ENCODE measurements at places on chromosomes 4 and X.

GRCh38 chr4:123599061-123599919, 202.7 kb downstream of the SPRY1 start:
- peak; percentile 25 for DNase-seq

- no peak for DNase-seq
Measured at GRCh38 chrX:40912576-40912975, 172.7 kb upstream of the USP9X start.

DNA sequence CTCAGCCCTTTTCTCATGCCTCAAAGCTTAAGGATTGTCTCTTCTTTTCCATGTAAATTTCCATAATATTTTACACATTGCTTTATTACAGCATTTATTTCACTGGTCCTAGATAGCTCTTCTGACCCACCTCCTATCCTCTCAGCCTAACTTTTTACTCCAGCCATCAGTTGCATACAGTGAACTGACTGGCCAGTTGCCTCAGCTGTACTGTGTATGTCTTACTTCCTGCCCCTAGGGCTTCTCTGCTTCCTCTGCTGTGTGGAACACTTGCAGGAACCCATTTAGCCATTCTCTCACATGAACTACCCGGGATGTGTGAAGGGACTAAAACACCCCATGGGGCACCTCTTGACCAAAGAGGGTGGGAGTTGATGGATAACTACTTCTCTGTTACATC, 18.0 kb downstream of the C4orf33 start:
- no peak for DNase-seq

- DNase-seq, result no peak
Measured at GRCh38 chrX:21989384-21989783, 42.7 kb upstream of the PHEX start.

DNA sequence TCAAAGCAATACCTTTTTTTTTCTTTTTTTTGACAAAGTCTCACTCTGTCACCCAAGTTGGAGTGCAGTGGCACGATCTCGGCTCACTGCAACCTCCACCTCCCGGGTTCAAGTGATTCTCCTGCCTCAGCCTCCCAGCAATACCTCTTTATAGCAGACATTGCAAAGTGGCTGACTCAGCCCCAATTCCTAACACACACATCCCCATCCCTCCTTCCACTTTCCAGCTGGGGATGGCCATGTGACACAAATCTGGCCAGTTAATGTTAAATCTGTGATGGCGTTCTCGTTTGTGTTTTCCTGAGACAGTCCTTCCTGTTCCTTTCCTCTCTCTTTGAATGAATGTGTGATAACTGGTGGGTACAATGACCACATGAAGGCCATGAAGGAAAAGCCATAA, 276.2 kb upstream of the KLF3 start:
- DNase-seq, result no peak

DNA sequence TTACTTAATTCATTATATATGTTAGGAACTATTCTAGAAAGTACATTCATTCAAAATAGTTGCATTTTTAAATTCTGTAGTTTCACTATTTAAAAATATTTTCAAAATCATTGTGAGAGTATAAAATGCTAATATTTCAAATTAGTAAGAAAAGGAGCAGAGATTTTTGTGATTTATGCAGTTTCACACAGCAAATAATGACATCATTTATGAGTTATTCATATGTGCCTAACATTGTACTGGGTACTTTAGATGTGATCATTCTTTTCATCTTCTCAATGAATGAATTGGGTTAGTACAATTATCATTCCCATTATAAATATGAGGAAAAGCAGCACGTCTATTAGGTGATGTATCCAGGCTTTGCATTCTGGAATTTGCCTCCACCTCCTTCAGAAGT, 1451.0 kb upstream of the IGFBP7 start:
- DNase-seq, result no peak

DNA sequence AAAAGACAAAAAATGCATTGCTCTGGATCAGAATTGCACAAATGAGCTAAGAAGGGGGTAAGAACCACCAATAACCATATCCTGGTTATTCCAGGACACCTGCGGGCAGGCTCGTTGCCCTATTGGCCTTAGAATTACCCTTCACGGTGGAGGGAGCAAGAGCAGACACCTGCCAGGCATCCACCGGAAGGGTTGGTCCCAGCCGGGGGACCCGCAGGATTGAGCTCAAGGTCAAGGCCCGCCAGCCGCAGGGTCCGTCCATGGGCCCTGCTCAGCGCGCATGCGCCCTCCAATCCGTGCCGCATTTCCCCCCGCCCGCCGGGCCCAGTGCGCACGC, 575 bp downstream of the SLC25A6 start:
- no peak for DNase-seq

- DNase-seq, result peak; percentile 19
Measured at GRCh38 chrX:8284131-8284530, 113.1 kb upstream of the VCX2 start.

DNA sequence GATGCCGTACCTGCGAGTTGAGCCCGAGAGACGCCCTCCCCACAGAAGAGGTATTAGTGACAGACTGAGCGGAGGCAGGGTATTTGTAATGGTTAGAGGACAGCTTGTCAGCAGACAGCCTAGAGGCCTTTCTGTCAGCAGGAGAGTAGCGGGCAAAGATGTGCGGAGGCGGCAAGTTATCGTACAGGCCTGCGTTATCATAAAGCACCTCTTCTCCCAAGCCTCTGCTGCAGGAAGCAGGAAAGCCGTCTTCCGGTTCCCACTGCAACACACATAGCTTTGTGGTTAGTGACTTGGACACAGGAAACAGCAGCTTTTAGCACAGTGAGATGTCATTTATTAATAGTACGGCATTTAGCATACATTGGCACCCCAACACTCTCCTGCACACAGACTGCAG, 158.3 kb downstream of the AFAP1 start:
- DNase-seq, result no peak

- DNase-seq, result no peak
Measured at GRCh38 chrX:45621376-45622041, 420.8 kb upstream of the DIPK2B start.

GRCh38 chrX:7112071-7112470, 35.4 kb upstream of the STS start:
- DNase-seq, result no peak

DNA sequence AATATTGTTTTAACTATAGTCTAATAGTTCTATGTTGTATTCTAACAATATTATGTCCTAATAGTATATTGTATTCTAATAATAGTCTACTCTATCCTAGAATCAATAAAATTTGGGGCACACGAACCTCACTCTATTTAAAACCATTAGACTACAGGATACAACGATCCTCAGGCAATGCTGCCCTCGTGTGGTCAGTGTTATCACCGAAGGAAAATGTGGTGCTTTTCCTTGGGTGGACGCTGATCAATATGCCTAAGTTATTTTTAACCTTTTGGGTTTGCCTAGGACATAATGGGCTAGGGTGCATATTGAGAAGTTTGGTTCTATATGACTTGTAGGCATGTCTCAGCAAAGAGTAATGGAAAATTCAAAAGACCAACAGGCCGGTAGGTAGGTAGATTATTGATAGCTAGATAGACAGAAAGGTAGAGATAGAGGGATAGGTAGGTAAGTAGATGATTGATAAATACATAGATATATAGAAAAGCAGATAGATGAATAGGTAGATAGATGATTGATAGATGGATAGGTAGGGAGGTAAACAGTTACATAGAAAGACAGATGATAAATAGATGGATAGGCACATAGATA, 75.1 kb downstream of the PRKX start:
- peak; percentile 28 for DNase-seq

DNA sequence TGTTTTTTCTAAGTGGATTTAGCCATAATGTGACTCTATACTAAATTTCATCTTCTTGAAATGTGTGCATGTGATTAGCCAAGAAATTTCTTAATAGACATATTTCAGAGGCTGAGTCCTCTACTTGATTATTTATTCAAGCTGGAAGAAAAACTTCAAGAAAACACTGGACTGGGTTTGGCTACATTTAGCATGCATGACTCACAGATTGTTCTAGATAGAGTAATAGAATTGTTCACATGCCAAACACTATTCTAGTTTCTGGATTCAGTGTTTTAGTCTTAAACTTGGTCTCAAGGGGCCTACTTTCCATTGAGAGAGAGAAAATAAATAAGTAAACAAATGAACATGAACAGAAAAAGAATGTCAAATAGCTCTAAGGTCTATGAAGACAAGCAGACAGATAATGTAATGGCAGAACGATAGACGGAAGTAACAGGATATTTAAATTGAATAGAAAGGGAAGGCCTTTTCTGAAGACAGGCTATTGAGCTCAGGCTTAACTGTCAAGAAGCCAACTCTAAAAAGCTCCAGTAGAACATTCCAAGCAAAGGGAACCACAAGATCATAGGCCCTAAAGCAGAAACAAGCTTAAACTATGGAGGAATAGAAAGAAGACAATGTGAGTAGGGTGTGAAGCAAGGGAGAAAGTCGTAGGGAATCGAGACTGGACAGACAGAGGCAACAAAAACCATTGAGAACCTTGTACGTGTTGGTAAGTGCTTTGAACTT, 104.6 kb downstream of the TMEM144 start:
- no peak for DNase-seq

- no peak for DNase-seq
Measured at GRCh38 chr4:100981447-100982204, 365.7 kb downstream of the PPP3CA start.

GRCh38 chrX:130267956-130268448, 697 bp downstream of the ZNF280C start:
- DNase-seq, result peak; percentile 50

GRCh38 chrX:136635235-136635634, 12.7 kb upstream of the CD40LG start:
- no peak for DNase-seq

- DNase-seq, result peak; percentile 9
Measured at GRCh38 chrX:15549189-15550012, 48.8 kb downstream of the BMX start.

DNA sequence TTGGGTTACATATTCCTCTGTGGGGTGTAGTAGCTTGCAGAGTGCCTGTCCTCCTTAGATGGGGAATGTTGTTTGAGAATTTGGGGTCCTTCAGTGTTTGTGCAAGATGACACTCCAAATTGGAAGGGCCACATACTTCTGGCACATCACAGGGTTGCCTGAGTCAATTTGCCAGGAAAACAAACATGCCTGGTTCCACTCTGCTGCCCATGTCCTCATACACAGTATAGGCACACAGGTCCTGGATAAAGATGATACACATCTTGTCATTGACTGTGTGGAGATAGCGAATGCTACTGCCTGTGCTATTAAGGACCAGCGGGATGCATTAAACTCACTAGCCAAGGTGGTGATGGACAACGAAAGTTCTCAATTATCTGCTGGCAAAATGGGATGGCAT, 11.2 kb upstream of the LAP3 start:
- no peak for DNase-seq

- no peak for DNase-seq
Measured at GRCh38 chr4:180810581-180810980, 1432.6 kb upstream of the TENM3 start.

- DNase-seq, result peak; percentile 6
Measured at GRCh38 chr4:140856621-140857062, 100.5 kb upstream of the TBC1D9 start.

GRCh38 chrX:40012868-40013265, 84.9 kb downstream of the BCOR start:
- peak; percentile 84 for DNase-seq

GRCh38 chr4:172707622-172708021, 461.0 kb upstream of the GALNT7 start:
- DNase-seq, result peak; percentile 78

DNA sequence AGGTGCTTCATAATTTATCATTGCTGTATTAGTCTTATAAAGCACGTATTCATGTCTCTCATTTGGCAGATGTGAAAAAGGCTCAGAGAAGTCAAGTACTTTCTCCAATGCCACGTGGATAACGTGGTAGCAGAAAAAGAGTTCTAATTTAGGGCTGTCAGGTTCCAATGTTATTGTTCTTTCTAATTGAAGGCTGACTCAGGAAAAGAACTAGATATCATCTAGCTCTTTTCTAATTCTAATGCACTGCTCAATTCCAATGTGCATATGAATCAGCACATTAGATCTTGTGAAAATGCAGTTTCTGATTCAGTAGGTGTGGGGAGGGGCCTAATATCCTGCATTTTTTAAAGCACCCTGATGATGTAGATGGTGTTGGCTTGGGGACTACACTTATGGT, 22.8 kb downstream of the AGA start:
- no peak for DNase-seq

- peak; percentile 6 for DNase-seq
Measured at GRCh38 chrX:131763674-131764073, 219.8 kb downstream of the OR13H1 start.

GRCh38 chrX:68490644-68491043, 8.2 kb upstream of the YIPF6 start:
- DNase-seq, result peak; percentile 84

- DNase-seq, result no peak
Measured at GRCh38 chr4:7646384-7647061, 211.8 kb upstream of the PSAPL1 start.

DNA sequence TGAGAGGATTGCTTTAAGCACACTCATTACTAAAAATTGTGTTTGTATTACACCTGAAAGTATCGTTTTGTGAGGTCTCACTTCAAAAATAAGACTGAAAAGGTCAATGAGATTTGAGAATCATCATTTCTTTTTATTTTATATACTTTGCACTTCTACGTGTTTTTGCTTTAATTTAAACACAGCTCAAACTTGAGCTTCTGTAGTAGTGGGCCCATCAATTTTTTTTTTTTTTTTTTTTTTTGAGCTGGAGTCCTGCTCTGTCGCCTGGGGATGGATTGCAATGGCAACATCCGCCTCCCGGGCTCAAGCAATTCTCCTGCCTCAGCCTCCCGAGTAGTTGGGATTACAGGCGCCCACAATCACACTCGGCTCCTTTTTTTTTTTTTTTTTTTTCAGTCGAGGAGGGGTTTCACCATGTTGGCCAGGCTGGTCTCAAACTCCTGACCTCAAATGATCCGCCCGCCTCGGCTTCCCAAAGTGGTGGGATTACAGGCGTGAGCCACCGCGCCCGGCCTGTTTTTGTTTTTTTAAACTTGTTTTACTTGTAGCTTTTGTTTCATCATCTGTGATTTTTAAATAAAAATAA, 1.5 kb downstream of the GSTCD start:
- DNase-seq, result no peak

- DNase-seq, result no peak
Measured at GRCh38 chrX:1294301-1295067, 25.9 kb downstream of the CSF2RA start.

DNA sequence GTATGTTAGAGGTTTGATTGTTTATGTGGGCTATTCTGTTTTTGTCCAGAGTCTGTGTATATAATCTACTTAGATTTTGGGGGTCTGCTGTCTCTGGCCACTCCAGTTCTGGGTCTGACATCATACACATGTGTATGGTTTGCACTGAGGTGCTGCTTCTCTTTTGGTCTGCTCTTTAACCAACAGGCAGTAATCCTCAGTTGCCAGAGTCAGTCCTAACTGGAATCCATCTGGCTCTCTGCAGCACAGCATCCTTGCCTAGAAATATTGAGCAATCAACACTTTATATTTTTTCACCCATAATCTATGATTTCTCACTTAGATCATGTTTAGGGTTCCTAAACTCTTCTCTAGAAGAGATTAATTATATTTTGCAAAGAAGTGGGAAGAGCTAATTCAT, 98.3 kb upstream of the SFRP2 start:
- DNase-seq, result no peak

DNA sequence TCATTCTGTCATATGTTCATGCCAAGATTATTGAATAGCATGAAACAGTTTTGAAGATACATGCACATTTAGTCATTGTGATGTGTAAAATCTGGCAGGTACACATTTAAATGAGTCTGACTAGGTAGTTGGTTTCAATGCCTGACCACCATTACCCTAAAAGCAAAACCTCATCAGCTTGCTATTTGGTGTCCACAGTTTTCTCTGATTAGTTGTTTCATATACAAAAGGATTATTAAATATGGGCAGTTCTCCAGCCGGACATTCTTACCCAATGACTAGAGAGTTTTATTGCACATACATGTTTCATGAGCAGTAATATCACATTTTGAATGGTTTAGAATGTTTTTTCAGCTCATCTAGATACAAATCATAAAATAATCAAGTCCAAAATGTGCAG, 23.7 kb downstream of the DCHS2 start:
- DNase-seq, result no peak
